ENCODE measurements at places on chromosomes 7 and 10. TPM values are rescaled to one million over a fixed set of nuclear protein-coding genes. Genes with fewer than 3 reads are reported as not detected.

The GRM3 gene
- total RNA-seq = not detected

The LHFPL3 gene
- not detected for total RNA-seq

The HNRNPF gene
- total RNA-seq = 347 TPM

The LIPK gene
- not detected for total RNA-seq

The MPLKIP gene
- 41.5 TPM for total RNA-seq

The HTR5A gene
- total RNA-seq = not detected

The ZFYVE27 gene
- total RNA-seq = 36.9 TPM

The SFRP4 gene
- total RNA-seq = not detected

The CPSF4 gene
- total RNA-seq = 62.1 TPM

The MTERF1 gene
- total RNA-seq = 20.9 TPM

DNA sequence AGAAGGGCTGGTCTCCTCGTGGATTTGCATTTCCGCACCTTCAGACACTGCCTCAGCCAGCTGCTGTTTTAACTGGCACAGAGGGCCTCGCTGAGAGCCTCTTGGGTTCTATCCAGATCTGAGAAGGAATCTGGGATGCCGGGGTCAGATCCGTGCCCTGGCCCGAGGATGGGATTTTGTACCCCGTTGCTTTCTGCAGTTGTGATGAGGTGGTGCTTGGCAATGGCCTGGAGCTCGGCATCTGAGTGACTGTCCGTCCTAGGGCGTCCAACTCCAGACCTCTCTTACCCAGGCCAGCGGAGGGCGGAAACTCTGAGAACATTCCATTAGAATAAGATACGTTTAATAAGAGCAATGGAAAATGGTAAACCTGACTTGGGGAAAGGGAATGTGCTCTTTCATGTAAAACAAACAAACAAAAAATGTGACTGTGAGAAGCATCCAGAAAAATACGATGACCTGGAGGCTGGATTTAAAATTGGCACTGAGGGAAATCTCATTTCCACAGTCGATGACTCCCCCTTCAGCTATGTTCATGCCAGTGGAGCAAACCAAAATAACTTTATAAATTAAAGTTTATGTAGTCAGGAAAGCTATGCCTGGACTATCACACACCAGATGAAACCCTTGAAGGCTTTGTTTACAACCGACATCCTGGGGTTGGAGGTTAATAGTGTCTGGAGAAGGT, 39.6 kb downstream of the GRK5 start:
- no peak for DNase-seq

GRCh38 chr10:107686095-107686494, 521.6 kb upstream of the SORCS1 start:
- DNase-seq = no peak

- no peak for DNase-seq
These were observed 75.9 kb downstream of the EBF3 start for GRCh38 chr10:129887986-129888783.

GRCh38 chr7:157139111-157139809, 534 bp downstream of the UBE3C start:
- DNase-seq = no peak

DNA sequence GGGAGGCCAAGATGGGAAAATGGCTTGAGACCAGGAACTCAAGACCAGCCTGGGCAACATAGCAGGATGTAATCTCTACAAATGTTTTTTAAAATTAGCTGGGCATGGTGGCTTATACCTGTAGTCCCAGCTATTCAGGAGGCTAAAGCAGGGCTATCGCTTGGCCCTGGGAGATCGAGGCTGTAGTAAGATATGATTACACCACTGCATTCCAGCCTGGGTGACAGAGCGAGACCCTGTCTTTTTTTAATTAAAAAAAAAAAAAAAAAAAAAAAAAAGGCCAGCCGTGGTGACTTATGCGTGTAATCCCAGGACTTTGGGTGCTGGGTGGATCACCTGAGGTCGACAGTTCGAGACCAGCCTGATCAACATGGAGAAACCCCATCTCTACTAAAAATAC, 27.4 kb downstream of the MYOF start:
- DNase-seq = no peak

- DNase-seq = no peak
These were observed 66.6 kb downstream of the SLIT1 start for GRCh38 chr10:97119058-97119745.

GRCh38 chr7:2224934-2225333, 7.8 kb downstream of the MAD1L1 start:
- DNase-seq = no peak

DNA sequence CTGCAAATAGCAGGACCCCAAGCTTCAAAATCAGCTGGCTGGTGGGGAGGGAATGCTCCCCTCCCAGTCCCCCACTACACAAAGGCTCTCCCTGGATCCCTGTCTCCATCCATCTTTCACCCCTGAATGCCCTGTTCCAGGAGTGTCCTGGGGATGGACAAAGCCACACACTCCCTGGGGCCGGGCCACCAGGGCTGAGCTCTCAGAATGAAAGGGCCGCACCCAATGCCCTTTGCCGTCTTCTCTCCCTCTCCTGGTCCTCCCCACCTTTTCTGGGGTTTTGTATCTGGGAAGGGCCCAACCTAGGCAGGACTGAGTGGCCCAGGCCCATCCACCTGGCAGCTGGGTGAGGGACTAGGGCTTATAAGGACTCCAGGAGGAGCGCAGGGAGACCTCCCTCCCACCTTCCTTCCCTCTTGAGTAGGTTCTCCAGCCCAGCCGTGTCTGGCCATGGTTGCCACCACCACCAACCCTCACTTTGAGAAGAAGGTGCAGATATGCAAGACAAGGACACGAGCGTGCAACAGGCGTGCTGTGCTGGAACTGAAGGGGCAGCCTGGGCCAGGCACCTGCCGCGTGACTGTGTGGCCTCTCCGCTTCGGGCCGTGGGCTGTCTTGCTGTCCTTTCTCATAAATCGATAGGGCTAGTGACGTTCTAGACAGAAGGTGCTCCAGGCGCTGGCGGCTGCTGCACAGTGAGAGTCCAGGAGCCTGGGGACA, 157.1 kb downstream of the TCERG1L start:
- DNase-seq = no peak

DNA sequence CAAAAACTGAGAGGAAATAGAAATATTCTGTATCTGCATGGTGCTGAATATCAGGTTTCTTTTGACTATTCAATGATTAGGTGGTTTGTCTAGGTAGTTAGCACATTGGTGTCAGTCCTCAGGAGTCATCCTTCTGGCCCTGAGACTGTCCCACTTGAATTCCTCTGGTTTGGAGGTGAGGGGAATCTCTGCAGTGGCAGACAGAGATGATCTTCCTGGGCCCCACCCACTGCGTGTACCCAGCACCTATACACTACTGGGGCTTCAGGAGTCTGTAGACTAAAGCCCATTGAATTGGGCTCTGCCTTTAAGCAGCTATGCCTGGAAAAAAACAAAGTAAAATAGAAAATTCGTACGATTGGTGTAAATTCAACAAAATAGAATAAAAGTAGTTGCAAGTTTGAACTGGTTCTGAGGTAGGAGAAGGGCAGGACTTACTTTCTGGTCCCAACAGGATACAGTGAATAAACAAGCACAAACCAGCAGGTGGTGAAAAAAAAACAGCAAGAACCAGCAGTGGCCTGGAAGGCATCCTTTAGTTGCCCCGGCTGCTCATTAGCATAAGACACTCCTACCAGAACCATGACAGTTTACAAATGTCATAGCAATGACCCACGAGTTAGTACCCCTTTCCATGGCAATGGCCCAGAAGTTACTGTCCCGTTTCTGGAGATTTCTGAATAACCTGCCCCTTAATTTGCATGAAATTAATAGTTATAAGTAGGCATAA, 1.7 kb downstream of the LIPM start:
- no peak for DNase-seq

DNA sequence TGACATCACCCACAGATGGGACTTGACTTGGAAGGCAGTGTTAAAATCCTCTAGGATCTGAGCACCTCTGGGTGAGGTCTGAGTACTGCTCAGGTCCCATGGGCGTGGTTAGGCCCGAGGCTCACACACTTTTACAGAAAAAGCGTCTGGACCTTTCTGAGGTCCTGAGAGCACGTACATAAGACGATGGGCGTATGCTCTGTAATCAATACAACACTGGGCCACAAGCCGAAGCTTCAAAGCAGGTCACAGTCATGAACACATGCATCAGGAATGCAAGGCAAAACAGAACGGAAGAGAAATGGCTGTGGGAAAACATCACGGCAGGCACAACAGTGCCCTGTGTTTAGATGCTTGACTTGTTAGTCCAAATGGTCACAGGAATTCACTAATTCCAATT, 112.2 kb downstream of the LARP4B start:
- no peak for DNase-seq

GRCh38 chr10:25547382-25547781, 372.6 kb downstream of the GPR158 start:
- no peak for DNase-seq

- DNase-seq = no peak
These were observed 593.6 kb downstream of the GRM8 start for GRCh38 chr7:126659124-126659523.

- DNase-seq = no peak
These were observed 6.8 kb downstream of the FAM131B start for GRCh38 chr7:143355450-143356385.

GRCh38 chr7:78134774-78135173, 336.2 kb downstream of the PHTF2 start:
- no peak for DNase-seq

DNA sequence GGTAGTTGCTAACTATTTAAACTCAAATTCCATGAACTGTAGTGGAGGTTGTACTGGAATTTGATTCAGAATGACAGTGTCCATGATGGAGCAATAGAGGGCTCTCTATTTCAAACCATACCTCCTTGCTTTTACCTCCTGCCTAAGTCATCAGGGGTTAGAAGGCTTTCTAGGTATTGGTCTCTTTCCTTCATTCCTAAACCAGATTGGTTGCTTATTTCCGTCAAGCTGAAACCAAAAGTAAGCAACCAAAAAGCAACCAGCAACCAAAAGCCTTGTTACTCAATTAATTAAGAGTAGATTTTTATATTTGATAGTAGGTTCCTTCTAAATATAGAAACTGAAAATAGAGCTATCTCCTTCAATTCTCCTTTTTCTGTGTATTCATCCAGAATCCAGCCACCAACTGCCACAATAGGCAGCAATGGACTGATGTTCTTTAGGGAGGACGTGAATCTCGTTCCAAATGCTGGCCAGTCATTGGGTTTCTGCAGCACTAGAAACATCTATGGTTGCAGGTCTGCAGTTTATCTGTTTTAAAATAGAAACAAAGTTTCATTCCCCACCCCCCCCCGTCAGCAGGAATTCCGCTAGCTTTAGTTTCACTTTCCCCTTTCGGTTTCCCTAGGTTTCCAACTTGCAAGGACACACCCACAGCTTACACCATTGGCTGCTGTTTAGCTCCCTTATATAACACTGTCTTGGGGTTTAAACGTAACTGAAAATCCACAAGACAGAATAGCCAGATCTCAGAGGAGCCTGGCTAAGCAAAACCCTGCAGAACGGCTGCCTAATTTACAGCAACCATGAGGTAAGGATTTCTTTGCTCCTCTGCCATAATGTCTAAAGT, at the start of gene IFIT1:
Gene IFIT1 (plus strand): TSS at position 717 of the 850 bp plus-strand sequence. CDS start 90 bp downstream, at position 807.
- no peak for DNase-seq

- DNase-seq = no peak
These were observed 26.1 kb upstream of the CCNJ start for GRCh38 chr10:96017191-96017687.

DNA sequence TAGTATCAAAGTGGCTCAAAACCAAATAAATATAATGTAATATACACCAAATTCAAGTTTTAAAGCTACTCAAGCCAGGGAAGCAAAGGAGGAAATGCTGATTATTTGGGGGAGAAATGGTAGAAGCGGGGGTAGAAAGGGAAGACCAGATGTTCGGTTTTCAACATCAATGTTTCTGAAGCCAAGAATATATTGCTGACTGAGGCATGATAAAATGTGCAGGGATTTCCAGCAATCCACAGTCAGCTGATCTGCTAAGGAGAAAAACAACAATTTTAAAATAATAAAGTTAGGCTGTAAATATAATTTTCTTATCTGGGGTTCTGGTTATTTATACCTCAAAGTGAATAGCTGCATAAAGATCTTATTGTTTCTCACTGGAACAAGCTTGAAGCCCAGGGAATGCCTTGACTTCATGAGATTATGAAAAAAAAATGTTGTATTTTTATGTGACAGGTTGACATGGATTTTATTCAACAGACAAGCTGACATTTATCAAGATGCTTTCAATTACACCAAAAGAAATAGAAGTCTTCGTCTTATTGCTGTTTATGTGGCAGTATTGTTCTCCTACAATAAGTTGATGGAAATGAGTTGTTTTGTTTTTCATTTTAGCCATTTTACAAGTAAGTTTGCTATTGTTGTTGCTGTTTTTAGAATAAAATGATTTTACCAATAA, 28.6 kb upstream of the BMPER start:
- no peak for DNase-seq
